Fibroblast of skin of abdomen (primary cell): ENCODE measurements at places on chromosomes 16 and 17.

DNA sequence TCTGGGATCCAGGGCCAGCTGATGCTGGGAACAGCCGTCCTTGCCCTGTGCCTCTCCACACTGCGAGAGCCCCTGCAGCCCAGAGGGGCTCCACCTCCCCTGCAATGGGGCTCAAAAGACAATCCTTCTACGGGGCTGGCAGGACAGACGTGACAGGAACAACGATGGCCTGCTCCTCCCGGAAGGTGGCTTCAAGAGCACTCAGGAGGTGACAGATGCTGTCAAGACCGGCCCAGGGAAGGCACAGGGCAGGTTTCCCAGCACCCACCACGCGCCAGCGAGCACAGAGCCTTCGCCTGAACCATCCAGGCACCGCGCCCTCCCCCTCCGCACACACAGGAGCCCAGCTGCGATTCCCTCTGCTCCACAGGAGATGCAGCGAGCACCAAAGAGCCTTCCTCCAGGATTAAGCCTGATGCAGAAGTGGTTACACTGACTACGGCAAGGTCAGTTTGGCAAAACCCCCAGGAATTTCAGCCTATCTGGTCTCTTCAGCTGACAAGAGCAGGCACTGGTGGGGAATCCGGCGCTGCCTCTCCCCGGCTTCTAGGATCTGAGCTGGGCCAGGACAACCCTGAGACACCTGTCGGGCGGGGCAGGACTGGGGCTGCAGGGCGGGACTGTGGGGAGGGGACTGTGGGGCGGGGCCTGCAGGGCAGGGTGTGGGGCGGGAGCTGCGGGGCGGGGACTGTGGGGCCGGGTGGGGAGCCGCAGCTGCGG lies 103.4 kb downstream of the ZNF778 start:
- DNase-seq: peak; percentile 34

DNA sequence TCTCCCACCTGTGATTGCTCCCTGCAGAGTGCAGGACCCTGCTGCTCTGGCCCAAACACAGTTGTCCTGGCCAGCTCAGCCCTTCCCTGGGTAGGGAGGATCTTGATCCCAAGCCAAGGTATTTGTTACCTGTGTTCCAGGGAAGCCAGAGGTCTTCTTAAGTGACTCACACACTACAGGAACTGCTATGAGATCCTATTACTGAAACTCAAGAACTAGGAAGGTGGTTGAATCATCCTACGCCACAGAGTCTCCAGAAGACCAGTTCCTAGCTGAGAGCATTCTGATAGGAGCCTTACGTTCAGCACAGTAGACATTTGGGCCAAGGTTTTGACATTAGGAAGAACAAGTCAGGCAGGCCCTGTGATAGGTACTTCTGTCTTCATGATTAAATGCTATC lies 12.0 kb downstream of the CHST6 start:
- DNase-seq: no peak

DNA sequence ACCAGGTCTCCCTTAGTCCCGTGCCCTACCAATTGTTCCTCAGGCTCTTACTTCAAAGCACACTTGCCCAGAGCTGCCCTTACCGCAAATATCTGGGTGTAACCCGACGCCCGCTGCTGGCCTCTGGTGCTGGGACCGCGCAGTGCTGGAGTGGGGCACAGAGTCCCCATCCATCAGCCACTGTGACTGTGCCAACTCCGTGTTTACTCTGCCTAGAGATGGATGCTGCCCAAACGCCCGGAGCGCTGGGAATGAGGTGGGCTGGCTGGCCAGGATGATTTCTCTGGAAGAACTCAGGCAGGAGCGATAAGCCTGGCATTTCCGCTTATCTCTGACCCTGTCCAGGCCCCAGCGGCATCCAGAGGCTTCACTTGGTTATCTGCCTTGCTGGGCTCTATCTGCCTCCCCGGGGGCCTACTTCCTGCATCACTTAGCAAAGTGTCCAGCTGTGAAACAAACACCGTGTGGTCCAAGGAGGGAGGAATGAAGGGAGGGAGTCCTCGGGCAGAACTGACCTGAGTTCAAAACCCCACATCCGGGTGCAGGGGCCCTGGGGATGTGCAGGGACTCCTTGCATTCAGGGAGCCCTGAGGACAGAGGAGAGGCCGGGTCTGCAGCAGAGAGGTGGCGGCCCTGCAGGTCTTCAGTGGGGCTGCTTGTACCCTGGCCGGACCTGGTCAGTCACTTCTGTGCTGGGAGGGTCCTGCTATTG lies 9.4 kb upstream of the MYLK3 start:
- DNase-seq: no peak

DNA sequence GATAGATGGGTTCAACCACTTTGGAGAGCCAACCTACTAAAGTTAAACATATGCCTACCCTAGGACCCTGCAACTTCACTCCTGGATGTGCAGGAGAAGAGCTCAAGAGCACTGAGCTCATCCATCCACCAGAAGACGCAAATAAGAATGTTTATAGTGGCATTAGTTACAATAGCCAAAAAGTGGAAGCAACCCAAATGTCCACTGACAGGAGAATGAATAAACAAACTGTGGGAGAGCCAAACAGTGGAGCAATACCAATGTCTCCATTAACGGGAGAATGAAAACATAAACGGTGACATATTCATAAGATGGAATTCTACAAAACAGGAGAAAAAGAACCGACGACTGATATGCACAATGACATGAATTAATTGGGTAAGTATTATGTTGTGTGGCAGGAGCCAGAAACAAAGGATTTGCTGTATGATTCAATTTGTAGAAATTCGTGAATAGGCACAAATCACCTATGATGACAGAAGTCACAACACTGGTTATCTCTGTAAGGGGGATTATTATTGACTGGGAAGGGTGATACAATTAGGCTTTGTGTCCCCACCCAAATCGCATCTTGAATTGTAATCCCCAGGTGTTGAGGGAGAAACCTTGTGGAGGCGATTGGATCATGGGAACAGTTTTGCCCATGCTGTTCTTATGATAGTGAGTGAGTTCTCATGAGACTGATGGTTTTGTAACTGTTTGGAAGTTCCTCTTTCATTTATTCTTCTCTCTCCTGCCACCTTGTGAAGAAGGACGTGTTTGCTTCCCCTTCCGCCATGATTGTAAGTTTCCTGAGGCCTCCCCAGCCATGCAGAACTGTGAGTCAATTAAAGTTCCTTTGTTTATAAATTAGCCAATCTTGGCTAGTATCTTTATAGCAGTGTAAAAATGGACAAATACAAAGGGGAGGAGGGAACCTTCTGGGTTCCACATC lies 57.9 kb upstream of the PLCG2 start:
- DNase-seq: no peak

DNA sequence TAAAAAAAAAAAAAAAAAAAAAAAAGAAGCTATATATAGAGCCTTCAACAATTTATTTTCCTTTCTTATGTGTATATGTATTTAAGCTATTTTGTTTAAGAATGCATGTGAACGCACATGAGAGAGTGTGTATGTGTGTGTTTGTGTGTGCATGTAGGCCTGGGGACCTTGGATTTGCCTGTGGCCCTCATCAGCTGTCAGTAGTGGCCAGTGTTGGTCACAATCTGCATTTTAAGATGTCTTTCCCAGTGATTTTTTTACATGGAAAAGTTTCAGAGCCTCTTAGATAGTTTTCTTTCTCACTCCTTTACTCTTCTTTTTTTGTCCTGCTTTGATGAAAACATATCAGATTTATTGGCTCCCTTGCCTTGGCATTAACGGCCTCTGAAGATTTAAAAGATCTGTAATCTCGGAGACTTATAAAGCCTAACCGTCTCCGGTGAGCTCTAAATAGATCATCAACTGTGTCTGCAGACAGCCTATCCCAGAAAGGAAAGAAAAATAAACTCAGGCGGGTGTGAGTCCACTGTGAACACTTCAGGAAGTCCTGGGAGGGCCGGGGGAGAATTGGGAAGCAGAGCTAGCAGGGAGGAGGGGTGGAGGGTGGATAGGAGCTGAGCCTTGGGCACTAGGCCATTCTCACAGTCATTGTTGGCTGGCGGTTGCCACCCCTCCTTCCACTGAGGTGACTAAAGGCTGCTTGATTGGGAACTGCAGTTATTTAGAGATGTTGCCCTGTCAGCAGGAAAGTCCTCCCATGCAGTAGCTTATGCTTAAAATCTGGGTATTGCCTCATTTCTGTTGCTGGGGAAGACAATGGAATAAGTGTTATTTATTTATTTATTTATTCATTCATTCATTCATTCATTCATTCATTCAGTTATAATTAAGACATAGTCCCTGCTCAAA lies 86.8 kb downstream of the WWP2 start:
- peak; percentile 90 for DNase-seq

- peak; percentile 37 for DNase-seq
Measured at GRCh38 chr17:30256756-30257506, 21.4 kb upstream of the SLC6A4 start.

- peak; percentile 87 for DNase-seq
Measured at GRCh38 chr17:16419929-16420271, 4.5 kb downstream of the TRPV2 start.

DNA sequence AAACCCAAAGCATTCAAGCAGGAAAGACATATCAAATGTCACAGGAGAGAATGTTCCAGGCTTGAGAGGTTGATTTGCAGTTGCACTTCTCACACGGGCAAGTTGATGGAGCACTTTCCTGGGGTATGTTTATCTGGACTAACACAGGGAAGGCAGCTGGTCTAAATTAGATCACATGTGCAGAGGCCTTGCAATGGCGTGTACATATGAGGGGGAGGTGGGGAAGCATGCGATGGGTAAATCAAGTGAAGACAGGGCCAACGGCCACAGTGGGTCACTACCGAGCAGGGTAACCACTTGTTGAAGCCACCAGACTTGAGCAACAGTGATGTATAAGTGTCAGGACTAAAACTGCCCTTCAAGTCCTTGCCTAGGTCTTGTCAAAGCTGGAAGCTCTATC lies 156.6 kb upstream of the MAF start:
- DNase-seq: peak; percentile 15

GRCh38 chr17:1732833-1733321 lies 8.4 kb downstream of the WDR81 start:
- no peak for DNase-seq

DNA sequence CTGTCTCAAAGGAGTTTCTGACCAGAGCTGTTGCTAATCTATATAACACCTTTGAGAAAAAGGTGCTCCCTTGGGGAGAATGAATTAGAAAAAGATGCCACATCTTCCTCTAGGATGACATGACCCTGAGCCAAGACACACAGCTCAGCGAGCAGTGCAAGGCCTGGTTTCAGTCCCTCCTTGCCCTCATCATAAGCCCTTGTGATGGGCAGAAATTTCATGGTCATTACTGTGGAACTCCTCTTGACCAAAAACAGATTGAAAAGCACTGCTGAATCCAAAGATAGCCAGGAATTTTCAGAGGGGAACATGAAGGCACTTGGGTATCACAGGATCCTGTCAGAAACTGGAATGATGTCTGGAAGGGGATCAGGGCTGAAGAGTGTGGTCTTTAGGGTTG lies 74.1 kb upstream of the IRX6 start:
- no peak for DNase-seq

DNA sequence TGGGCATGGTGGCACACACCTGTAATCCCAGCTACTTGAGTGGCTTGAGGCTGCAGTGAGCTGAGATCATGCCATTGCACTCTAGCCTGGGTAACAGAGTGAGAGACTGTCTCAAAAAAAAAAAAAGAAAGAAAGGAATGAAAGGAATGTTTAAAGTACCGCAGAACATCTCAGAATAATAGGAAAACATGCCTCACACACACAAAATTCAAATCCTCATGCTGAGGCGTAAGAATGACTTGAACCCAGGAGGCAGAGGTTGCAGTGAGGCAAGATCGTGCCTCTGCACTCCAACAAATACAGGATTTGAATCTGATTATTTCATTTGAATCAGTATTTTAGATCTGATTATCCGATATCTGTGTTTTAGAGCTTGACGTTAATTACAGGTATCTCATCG lies 21.3 kb upstream of the GAA start:
- peak; percentile 12 for DNase-seq

GRCh38 chr17:42174126-42174783 lies 6.7 kb downstream of the KCNH4 start:
- no peak for DNase-seq

DNA sequence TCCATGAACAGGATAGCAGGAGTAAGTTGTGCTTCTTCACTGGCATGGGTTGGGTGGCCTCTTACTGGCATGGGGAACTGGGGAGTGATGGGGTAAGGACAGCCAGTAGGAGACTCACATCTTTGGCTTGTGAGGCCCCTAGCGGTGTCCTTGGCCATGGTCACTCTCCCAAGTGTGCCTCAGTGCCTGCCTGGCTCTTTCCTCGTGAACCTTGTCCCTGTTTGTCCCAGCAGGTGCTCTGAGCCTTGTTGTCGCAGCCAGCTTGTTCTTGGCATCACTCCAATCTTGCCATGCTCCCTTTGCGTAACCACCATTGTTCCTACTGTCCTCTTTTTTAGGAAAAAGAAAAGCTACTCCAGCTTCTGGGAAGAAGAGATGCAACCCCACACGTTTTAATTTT lies 53.6 kb upstream of the SDK2 start:
- no peak for DNase-seq

GRCh38 chr17:40103071-40103661 lies 2.8 kb upstream of the NR1D1 start:
- no peak for DNase-seq

GRCh38 chr17:33175562-33175961 lies 117.5 kb downstream of the ASIC2 start:
- DNase-seq: peak; percentile 10

GRCh38 chr16:19196871-19197270 lies 28.8 kb downstream of the SYT17 start:
- DNase-seq: no peak

DNA sequence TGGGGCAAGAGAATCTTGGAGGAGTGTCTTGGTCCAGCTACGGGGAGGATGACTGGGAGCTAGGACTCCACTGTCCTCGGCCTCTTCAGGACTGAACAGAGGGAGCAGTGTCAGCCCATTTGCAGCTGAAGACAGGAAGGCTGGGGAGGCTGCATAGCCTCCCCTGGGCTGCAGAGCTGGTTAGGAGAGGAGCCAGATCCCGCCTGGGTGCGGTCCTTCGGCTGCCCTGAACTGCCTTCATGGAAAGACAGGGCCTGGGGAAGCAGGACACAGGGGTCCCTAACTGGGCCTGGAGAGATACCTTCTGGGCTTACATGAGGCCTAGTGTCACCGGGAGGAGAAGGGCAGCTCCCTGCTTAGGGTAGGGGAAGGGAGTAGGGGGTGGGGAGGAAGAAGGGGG lies 26.6 kb downstream of the UNC13D start:
- DNase-seq: no peak

DNA sequence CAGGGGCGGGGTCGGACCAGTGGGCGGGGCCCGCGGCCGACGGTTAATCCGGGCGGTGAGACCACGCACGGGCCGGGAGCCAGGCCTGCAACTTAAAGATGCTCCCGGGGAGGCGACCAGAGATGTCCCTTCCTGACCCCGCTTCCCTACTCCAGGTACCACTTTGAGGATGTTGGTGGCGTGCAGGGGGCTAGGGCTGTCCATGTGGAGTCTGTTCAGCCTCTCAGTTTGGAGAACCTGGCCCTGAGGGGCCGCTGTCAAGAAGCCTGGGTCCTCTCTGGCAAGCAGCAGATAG lies 580 bp downstream of the RANGRF start:
- DNase-seq: no peak

DNA sequence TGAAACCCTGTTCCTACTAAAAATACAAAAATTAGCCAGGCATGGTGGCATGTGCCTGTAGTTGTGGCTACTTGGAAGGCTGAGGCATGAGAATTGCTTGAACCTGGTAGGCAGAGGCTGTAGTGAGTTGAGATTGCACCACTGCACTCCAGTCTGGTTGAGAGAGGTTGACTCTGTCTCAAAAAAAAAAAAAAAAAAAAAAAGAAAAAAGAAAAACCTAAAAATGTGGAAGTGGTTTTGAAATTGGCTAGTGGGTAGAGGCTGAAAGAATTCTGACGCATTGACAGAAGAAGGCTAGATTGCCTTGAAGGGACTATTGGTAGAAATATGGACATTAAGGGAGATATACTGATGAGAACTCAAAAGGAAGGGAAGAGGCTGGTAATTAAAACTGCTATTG lies 33.6 kb upstream of the CPPED1 start:
- DNase-seq: no peak

GRCh38 chr17:73760439-73760758 lies 116.2 kb upstream of the SDK2 start:
- no peak for DNase-seq
